A673 (cell line): ENCODE measurements at places on chromosomes 7 and 10.

DNA sequence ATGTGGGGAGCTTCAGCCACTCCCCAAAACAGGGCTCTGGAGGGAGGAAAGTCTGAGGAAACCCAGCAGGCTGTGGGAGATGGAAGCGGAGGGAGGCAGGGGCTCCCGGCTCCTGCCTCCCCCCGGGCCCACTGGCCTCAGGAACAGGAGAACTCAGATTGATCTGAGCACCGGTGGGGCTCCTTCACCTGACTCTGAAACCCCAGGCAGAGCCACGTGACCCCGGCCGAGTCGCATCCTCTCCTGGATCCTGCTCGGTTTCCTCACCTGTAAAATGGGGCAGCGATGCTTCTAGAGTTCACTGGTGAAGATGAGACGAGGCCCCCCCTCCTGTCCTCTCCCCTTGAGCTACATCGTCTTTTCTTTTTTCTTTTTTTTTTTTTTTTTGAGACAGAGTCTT is 33.6 kb downstream of the TCERG1L start:
- DNase-seq: no peak

GRCh38 chr10:27625452-27626211 is 120.0 kb downstream of the MKX start:
- no peak for DNase-seq

GRCh38 chr10:82922755-82923154 is 1047.8 kb downstream of the NRG3 start:
- DNase-seq: no peak

GRCh38 chr7:37440738-37441385 is 7.8 kb downstream of the ELMO1 start:
- no peak for DNase-seq

DNA sequence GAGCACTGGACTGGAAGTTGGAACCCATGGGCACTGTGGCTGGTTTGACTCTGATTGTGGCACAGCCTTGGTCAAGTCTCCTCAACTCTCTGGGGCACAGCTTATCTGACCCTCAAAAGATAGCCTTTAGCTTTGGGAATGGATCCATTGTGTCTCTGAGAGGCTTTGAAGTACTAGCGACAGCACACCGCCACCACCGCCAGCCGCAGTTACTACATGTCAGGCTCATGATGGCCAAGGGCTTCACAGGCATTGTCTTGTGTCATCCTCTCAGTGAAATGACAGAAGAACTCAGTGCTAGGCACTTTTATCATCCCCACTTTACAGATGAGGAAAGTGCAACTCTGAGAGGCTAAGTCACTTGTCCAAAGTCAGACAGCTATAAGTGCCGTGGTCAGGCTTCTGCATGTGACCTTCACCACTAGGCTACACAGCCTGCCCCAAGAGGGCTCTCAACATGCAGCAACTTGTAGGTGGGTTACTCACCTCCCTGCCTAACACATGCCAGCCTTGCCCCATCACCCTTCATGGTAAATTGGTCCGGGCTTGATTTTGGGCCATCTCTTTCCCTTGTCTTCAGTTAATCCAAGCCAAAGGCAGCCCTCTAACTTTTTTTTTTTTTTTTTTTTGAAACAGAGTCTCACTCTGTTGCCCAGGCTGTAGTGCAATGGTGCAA is 44.1 kb downstream of the C10orf105 start:
- DNase-seq: no peak

GRCh38 chr7:18386607-18387006 is 108.9 kb upstream of the HDAC9 start:
- DNase-seq: peak; percentile 28

GRCh38 chr7:99784007-99784406 is at the start of gene CYP3A4:
TSS of gene CYP3A4 (minus strand) at chr7:99784184. CDS start at chr7:99784081, 103 bp downstream.
- DNase-seq: no peak

DNA sequence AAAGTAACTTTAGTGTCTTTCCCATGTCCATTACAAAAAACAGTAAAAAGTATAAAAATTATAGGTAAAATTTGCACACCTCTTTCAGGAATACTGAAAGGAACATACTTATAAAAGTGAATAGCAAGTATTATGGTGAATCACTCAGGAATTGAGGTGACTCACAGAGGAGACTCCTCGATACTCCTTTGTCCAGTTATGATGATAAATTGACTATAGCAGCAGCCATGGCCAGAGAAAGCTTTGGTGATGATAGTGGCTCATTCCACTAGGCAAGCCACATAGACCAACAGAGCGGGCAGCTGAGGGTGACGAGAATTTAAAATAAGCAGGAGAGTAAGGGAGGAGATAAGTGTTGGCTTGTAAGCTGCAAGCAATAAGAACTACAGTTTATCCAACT is 1231.1 kb upstream of the CELF2 start:
- DNase-seq: no peak

DNA sequence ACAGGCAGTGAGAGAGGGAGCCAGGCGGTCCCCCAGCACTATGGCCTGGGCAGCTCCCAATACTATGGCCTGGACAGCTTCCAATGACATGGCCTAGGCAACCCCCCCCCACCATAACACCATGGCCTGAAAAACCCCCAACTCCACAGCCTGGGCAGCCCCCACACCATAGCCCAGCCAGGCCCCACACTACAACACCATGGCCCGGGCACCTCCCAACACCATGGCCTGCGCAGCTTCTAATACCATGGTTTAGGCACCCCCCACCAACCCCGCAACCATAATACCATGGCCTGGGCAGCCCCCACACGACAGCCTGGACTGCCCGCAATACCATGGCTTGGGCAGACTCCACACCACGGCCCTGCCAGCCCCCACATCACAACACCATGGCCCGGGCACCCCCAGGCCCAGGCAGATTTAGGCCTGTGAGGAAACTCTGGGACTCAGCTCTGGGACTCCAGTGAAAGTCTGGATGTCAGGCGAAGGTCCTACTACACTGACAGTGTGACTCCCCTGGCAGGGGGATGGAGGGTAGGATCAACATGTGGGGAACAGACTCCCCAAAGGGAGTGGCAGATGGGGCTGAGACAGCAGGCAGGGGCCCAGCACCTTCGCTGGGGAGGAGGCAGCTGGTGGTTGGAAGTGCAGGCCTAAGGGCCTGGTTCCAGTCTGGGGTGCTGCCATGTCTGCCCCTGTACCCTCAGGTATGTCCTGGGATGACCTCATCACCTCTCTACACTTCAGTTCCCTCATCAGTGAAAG is 8.7 kb downstream of the CPXM2 start:
- DNase-seq: no peak

- DNase-seq: no peak
These were observed 200.3 kb downstream of the TEX36 start for GRCh38 chr10:125482637-125483036.

- DNase-seq: no peak
These were observed 578.5 kb downstream of the SH2D4B start for GRCh38 chr10:81116201-81116600.

DNA sequence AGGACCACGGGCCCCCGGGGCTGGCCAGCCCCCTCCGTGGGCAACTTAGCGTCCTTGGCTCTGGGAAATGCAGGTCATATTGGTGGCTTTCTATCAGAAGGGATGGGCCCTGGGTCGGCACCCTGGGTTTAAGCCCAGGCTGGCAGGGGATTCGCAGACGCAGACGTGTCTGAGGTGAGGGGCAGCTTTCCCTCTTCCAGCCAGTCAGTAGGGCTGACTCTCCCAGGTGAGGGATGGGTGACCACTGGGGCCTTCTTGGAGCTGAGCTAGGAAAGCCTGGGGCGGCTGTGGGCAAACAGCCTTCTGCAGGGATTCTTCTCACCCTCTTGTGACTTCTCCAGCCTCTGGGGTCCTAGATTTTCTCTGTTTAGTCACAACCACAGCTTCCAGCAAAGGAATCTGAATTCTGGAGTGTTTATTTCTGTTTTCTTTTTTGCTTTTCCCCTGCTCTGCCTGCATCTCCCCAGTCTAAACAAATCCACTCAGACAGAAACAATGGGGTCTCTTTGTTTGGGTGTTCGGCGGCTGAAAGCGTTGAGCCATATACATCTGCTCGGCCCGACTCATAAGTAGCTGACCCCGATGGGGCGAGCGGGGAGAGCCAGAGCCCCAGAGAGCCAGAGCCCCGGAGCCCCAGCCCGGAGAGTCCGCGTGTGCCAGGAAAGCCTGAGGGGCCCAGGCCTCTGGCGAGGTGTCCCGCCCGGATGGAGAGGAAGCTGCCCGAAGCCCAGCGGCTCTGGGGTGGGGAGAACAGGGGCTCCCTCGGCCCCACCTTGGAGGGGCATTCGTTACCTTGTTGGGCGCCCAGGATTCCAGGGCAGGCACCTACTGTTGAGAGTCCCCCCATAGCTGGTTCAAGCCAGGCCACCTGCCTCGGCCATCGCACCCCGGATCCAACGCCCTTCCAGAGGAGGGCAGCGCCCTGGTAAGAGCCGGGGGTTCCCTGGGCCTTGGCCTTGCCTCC is 2.0 kb downstream of the MNX1 start:
- no peak for DNase-seq

- DNase-seq: no peak
These were observed 146.3 kb downstream of the MDFIC start for GRCh38 chr7:115068220-115068619.

GRCh38 chr10:129131457-129132132 is 335.4 kb upstream of the MGMT start:
- no peak for DNase-seq

GRCh38 chr7:124752310-124752709 is 13.3 kb downstream of the GPR37 start:
- DNase-seq: no peak

DNA sequence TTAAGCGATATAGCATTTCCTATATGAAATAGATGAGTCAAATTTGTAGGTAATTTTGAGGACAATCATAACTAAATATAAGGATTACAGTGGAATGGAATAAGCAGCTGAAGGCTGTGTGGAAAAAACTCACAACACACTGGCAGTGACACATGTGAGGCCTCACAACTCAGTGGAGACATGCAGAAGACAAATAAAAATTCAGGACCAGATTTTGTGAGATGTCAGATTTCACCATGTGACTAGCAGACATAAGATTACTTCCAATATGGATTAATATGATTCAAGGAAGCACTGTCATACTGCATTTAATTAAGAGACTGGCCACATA is 17.6 kb downstream of the ERLIN1 start:
- no peak for DNase-seq
